Activated CD4-positive, alpha-beta T cell treated with anti-CD3 and anti-CD28 coated beads, Interleukin-2, amount 10 ng/mL, durations not matched to agents 24 days and 14 days (primary cell): ENCODE measurements at places on chromosomes 13 and 19. TPM values are rescaled to one million over a fixed set of nuclear protein-coding genes. Genes with fewer than 3 reads are reported as not detected.

DNA sequence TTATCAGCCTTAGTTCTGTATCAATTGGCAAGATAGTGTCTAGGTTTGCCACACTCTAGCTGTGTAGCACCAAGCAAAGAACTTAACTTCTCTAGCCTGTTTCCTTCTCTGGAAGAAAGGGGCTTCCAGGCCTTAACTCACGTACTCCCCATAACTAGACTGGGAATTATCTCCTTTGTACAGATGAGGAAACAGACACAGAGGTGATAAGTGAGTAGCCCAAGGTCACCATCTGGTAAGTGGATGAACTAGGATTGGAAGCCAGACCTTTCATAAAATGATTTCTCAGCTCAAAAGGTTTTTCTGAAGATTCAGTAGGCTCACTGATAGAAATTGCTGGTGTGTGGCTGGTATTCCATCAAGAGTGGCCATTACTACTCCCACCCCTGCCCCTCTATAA lies 3.1 kb downstream of the ZNF428 start:
- peaks cover 10% of the 10 kb centered on the region for H3K36me3 ChIP-seq
- no peak overlapping the region for H3K27ac ChIP-seq
- H3K4me3 ChIP-seq: no peak overlapping the region
- H3K27me3 ChIP-seq: no peaks in the 10 kb centered on the region

GRCh38 chr13:27918918-27919658 lies 712 bp upstream of the PDX1 start:
- H3K27me3 ChIP-seq: peaks cover 74% of the 10 kb centered on the region
- no peak overlapping the region for H3K27ac ChIP-seq
- H3K4me3 ChIP-seq: no peak overlapping the region
- H3K4me1 ChIP-seq: peaks cover 12% of the 10 kb centered on the region
- DNase-seq: no peak
- H3K36me3 ChIP-seq: peaks cover 3% of the 10 kb centered on the region

- no peak overlapping the region for H3K27ac ChIP-seq
- no peaks in the 10 kb centered on the region for H3K36me3 ChIP-seq
- no peaks in the 10 kb centered on the region for H3K27me3 ChIP-seq
- no peaks in the 10 kb centered on the region for H3K4me1 ChIP-seq
Measured at GRCh38 chr13:80757694-80758093, 416.8 kb upstream of the SPRY2 start.

MYPOP gene
- 5.5 and 5.9 TPM in 2 replicates for total RNA-seq

PAF1 gene
- total RNA-seq: 47.1 and 50.6 TPM in 2 replicates

TUBA3C gene
- total RNA-seq: not detected in 2 replicates

NEK5 gene
- not detected in 2 replicates for total RNA-seq

DNA sequence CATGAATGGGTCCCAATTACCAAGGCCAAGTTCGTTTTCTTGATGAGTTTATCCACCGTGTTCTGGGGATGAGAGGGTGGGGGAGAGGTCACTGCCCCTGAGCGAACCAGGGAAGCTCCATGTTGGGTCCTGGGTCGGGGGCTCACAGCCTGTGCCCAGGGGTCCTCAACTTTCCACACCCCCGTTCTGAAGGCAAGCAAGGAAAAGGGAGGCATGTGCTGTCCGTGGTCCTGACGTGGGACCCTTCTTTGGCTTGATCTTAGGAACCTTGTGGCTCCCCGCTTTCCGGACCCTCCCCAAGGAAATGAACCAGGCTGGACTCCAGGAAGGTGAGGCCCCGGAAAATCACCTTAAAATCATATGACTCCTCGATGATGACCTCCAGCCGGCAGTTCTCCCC lies 18.2 kb upstream of the MEIS3 start:
- DNase-seq: no peak
- peaks cover 29% of the 10 kb centered on the region for H3K27me3 ChIP-seq
- H3K4me3 ChIP-seq: no peak overlapping the region
- no peak overlapping the region for H3K27ac ChIP-seq
- no peaks in the 10 kb centered on the region for H3K36me3 ChIP-seq

DNA sequence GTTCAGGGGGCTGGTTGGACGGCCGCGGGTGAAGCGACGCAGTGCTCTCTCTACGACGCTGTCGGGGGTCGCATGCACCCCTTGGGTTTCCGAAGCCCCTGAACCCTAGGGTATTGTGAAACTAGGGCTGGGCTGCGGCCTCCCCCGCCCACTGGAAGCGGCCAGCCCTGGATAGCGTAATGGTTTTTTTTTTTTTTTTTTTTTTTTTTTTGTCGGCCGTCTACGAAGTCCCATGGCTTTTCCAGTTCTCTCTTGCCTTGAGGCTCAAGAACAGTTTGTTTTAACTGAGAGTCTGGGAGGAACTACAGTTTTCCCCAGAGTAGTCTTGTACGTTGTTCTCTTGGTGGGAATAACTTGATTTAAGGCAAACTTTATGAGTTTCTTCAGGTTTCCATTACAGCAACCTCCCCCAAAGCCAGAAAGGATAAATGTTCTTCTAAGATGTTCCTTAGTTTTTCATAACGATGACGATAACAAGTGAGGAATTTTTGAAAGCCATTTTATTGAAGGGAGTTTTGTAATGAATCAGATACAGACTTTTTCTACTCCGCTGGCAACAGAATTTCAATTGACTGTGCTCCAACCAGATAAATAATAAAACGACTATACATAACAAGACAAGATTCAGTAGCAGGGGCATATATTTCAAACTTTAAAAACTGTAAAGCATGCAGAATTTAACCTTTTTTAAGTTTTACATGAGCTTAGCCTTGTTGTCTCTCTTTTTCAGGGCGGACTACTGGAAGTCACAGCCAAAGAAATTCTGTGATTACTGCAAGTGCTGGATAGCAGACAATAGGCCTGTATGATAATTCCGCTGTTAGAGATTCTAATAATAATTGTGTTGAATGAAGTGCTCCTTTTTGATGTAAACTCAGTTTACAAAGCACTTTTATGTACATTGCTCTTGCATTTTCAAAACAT lies 867 bp downstream of the WBP4 start:
- H3K4me3 ChIP-seq: peak overlapping the region; percentile 100
- DNase-seq: no peak
- H3K27ac ChIP-seq: peak overlapping the region; percentile 100

DNA sequence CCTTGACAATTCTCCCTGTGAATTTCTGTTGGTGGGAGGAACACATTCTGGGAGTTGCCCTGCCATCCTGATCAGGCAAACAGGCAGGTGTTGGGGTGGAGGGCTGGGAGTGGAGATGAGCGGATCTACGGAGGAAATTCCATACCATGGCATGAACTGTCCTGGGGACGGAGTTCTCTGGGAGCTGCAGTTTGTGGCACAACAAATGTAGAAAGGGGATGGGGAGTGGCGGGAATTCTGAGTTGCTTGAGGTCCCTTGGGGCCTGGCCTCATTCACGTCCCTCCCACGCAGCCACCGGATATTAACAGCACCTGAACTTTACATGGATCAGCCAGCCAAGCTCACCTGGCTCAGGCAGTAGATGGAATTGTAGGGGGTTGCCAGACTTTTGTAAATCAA lies 70.0 kb downstream of the CHST8 start:
- DNase-seq: no peak
- H3K27ac ChIP-seq: no peak overlapping the region
- H3K27me3 ChIP-seq: no peaks in the 10 kb centered on the region
- no peaks in the 10 kb centered on the region for H3K4me1 ChIP-seq
- no peaks in the 10 kb centered on the region for H3K36me3 ChIP-seq
- no peak overlapping the region for H3K4me3 ChIP-seq

DNA sequence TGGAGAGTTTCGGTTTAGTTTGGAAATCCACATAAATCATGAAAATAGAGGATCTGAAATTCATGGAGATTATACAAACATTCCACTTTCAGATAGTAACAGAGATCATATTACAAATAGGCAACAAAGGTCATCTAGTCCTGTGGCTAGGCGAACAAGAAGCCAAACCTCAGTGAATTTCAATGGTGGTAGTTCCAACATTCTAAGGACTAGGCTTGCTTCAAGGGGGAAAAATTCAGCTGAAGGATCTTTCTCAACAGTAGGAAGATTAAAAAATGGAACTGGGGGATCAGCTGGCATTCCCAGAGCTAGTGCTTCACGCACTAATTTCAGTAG lies 47.0 kb downstream of the FOXO1 start:
- no peak for DNase-seq
- peaks cover 66% of the 10 kb centered on the region for H3K4me1 ChIP-seq
- no peak overlapping the region for H3K4me3 ChIP-seq
- H3K36me3 ChIP-seq: peaks cover 36% of the 10 kb centered on the region
